Esophagus mucosa (tissue), 1 donor: ENCODE measurements at places on chromosomes 5 and 9. TPM values are rescaled to one million over a fixed set of nuclear protein-coding genes. Genes with fewer than 3 reads are reported as not detected.
A peak's percentile ranks its signal among the peaks of the same experiment; 100 is the strongest.

Gene ACOT12
- not detected for total RNA-seq

Gene LCN2
- total RNA-seq = 525 TPM

Gene COL5A1
- 3.3 TPM for total RNA-seq

Gene SLCO6A1
- total RNA-seq = not detected

Gene GDNF
- total RNA-seq = 0.80 TPM

Gene PLPPR1
- total RNA-seq = 0.32 TPM

DNA sequence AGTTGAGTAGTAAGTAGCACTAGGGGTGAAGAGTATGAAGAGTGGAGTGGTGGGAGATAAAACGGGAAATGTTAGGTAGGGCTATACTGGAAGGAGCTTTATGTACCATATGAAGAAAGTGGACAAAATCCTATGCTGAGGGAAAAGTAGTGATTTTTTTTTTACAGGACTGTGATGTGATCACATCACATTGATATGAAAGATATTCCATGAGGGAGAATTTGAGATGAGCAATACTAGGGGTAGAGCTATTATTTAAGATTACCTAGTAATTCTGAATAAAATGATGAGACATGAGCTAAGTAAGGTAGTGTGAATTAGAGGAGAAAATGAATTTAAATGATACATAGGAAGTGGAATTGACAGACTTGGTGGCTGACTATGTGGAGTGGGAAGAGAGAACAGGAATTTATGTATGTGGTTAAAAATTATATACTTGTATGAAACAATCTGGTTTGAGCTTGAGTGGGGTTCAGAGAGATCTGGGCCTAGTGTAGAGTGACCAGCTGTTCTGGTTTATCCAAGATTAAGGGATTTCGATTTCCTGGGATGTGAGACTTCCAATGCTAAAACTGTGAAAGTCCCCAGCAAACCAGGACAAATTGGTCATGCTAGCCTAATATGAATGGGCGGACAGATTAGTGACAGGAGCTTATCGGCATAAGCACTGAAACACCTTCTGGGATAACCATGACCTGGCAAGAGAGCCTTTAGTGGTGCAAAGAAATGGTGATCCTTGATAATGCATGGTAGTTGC, 29.3 kb upstream of the STOM start:
- ATAC-seq = no peak

DNA sequence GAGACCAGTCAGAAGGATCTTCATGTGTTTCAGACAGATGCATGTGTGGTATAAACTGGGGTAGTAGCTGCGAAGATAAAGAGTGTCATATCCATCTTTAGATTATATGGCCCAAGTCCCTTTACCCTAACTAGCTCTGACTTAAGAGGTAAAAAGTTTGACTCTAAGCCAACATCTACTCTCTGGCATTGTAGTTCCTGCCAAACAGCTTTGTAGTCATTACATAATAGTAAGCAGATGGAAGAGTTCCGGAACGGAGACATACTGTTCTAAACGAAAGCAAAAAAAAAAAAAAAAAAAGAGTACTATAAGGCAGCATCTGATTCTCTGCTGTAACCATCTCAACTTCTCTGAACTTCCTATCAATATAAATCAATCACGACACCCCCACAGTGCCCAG, 48.8 kb downstream of the CEMIP2 start:
- peak; percentile 76 for ATAC-seq

DNA sequence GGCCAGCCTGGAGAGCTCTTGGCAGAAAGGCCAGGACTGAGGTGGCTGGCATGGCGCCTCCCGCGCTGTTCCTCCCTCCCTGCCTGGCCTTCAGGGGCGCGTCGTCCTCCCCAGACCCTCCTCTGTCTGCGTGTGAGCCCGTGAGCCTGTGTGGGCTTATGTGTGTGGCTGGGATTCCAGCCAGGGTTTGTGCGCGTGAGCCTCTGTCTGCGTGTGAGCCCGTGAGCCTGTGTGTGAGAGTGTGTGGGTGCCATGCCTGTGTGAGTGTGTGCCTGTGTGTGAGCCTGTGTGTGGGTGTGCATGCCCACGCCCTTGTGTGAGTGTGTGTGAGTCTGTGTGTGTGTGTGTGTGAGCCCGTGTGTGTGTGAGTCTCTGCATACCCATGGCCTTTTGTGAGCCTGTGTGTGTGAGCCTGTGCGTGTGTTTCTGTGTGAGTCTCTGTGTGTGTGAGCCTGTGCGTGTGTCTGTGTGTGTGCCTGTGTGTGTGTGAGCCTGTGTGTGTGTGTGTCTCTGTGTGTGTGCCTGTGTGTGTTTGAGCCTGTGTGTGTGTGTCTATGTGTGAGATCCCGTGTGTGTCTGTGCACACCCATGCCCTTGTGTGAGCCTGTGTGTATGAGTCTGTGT, 13.0 kb downstream of the RXRA start:
- ATAC-seq = no peak

DNA sequence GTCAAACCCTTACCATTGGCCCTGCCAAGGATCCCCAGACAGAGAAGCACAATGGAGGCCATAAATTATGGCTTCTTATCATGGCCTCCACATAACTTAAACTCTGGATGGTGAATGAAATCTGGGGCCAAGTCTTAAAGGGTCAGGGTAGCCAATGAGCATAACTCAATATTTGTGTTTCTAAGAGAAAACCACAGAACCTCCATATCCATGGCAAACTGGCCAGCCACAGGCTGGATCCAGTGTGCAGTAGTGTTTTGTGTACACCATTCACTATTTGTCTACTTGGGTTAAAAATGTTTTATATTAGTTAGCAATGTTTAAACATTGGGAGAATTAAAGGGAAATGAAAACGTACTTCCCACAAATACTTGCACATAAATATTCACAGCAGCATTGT, 60.8 kb downstream of the CDO1 start:
- ATAC-seq = no peak

- ATAC-seq = peak; percentile 36
These were observed 24.0 kb downstream of the ADAMTSL2 start for GRCh38 chr9:133558191-133559126.

DNA sequence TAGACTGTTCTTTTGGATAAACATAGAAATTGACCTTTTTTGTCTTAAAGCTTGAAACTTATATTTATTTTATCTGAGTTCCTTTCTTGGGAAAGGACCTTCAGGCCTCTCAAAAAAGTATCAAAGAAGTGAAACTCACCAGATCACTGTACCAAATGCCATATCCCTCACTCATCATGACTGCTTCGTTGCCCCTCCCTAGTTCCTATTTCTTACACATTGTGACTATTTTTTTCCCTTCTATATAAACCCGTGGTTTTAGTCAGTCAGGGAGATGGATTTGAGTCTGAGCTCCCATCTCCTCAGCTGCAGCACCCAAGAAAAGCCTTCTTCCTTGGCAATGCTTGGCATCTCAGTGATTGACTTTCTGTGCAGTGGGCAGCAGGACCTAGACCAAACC, 129.4 kb downstream of the LPAR1 start:
- no peak for ATAC-seq

DNA sequence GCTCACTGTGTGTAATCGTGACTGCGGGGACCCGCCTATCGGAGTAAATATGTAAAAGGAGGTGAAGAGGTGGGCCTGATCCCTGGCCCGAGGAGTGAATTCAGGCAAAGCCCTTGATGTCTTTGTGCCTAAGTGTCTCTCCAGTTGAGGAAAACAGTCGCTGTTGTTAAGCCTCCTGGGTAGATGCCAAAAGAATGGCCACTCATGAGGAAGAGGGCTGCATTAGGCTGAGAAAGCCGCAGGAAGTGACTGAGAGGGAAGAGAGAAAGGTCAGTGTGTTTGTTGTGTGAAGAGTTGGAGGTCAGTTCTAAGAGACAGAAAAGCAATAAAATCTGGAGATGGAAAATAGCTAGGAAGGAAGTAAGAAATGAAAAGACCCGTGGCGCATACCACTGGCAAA, 35.8 kb upstream of the PIP5K1B start:
- ATAC-seq = no peak

- no peak for ATAC-seq
These were observed 252.6 kb downstream of the ADAMTSL1 start for GRCh38 chr9:18726546-18726945.

- ATAC-seq = no peak
These were observed 128.9 kb upstream of the RAPGEF1 start for GRCh38 chr9:131868766-131869165.

DNA sequence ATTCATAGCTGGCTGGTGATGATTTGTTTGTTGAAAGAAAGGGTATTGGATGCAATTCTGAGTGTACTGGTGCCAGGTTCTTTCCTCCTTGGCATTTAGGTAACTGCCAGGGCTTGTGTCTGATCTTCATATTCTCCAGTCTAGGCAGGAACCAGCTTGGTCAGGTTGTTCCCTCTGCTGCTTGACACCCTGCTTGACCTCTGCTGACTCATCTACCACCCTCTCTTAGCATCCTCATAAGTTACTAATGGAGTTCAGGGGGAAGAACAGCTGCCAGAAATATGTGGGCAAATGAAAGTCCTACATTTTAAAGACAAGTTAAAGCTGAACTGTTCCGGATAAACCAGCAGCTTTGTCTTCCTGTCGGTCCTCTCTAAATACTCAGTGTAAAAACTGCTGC, 116.1 kb upstream of the TNC start:
- ATAC-seq = peak; percentile 99

GRCh38 chr5:150763023-150763769, 4.4 kb upstream of the DCTN4 start:
- ATAC-seq = peak; percentile 54

DNA sequence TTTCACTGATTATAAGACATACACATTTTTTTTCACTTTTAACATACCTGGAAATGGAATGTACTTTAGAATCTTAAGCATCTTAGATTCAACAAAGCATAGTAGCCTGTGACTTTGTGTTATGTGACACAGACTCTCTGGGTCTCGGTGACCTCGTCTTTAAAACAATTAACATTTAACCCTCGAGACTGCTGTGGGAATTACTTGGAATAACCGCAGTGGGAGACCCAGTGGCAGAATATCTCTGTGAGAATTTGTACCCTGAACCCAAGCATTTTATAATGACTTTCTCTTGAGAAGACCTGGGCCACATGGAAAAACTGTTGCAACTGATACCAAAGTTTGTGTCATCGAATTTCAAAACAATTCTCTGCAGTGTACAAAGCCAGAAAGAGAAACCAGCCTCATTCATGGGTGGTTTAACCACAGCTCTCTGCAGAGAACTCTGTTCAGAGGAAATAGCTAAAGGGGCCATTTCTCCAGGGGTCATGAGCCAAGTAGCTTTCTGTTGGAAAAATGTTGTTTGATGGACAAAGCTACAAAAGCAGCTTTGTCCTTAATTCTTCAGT, 10.0 kb upstream of the RETREG1 start:
- no peak for ATAC-seq

DNA sequence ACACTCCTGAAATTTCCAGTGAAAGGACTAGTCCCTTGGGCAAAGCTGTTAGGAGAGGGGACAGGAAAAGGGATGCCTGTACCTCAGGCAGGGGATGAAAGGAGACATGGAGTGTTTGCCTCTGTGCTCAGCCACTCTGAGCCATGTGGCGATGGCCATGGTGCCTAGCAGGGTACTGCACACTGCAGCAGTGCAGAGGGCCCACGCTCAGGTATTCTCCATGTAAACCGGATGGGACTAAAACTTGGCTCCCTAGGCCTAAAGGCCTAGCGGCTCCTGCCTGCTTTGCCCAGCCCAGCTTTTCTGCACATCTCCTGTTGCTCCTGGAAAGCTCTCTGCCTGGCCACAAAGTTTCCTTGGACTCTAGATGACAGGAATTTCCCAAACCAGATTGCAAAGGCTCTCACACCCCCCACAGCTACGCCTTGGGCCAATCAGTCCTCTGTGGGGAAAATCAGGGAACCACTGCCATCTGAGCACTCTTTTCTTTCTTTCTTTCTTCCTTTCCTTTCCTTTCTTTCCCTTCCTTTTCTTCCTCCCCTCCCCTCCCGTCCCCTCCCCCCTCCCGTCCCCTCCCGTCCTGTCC, 44.3 kb downstream of the HABP4 start:
- ATAC-seq = no peak

GRCh38 chr5:40124367-40124766, 555.3 kb upstream of the PTGER4 start:
- no peak for ATAC-seq

DNA sequence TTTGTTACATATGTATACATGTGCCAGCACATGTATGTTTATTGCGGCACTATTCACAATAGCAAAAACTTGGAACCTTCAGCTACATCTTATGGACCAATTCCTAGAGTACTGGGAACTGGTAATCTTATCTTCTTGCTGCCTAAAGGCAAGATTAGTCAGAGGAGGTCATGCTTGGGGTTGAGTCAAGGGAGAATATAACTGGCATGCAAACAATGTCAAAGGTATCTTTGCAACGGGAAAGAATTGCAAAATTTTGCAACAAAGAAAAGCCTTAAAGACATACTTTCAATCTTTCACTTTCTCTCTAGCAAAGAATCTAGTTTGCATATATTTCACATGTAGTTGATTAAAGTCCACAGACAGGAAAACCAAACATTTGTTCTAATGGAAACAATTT, 145.2 kb downstream of the EDIL3 start:
- no peak for ATAC-seq

DNA sequence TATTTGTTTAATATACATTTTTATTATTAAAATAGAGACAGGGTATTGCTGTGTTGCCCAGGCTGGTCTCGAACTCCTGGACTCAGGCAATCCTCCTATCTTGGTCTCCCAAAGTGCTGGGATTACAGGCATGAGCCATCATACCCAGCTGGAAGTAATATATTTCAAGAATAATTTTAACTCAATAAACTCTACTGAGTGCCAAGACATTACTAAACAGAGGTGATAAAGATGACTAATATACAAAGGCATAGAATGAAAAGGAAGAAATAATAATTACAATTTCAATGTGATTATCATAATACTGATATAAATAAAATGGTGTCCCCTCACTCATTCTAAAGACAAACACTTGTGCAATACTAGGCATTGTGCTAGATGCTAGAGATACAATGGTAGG, 13.9 kb downstream of the GOLPH3 start:
- ATAC-seq = no peak

DNA sequence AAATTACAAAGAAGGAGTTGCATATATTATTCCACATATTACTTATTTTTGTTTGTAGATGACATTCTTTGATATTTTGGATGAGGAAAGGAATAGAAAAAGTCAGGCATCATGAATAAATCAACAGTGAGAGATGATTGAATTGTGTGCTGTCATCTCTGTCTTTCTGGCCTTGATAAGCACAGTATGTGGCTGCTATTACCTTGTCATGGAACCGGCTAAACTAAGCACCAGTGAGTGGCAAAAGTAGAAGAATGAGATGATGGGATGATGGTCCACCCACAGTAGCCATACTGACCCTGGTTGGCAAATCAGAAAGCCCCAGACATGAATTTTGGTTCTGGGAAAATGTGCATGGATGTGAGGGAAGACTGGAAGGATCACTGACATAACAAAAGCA, 361.2 kb upstream of the DMAC1 start:
- ATAC-seq = no peak

DNA sequence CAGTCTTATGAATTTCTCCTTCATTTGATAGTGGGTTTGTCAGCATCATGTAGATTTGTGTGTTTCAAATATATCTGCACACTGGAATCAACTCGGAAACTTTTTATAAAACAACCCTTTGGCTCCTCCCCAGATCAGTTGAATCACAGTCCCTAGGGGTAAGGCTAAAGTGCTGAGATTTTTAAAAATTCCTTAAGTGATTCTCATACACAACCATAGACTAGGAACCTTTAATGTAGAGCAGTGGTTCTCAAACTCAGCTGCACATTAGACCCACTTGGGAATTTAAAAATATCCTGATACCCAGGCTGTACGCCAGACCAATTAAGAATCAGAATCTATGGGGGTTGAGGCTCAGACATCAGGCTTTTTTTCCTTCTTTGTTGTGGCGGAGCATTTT, 17.5 kb upstream of the JAK2 start:
- no peak for ATAC-seq
